ENCODE measurements at places on chromosomes 12 and 14.

DNA sequence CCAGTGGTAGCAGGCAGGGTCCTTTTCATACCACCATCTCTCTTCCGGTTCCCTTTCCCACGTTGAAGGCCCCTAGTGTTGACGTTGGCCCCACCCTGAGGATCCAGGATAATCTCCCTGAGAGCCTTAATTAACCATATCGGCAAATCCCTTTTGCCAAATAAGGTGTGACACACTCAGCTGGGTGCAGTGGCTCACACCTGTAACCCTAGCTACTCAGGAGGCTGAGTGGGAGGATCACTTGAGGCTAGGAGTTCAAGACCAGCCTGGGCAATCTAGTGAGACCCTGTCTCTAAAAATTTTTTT is 2.8 kb upstream of the TMEM119 start:
- DNase-seq = no peak

GRCh38 chr12:9636851-9637206 is 29.1 kb upstream of the KLRB1 start:
- no peak for DNase-seq

DNA sequence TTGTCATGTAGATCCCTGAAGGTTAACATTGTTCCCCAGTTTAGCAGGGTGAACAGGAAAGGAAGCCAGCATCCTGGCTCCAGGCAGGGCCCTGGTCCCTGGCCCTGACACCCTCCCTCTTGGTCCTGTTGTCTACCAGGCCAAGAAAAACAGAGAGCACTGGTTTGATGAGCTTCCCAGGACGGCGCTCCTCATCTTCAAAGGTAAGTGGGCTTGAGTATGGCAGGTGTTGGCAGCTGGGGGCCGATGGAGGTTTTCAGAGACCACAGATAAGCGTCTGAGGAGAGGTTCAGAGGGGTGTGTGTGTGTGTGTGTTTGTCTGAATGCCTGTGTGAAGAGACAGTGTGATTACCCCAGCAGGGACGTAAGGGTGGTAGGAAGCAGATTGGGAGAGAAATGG is 56.3 kb downstream of the SLC8B1 start:
- no peak for DNase-seq

DNA sequence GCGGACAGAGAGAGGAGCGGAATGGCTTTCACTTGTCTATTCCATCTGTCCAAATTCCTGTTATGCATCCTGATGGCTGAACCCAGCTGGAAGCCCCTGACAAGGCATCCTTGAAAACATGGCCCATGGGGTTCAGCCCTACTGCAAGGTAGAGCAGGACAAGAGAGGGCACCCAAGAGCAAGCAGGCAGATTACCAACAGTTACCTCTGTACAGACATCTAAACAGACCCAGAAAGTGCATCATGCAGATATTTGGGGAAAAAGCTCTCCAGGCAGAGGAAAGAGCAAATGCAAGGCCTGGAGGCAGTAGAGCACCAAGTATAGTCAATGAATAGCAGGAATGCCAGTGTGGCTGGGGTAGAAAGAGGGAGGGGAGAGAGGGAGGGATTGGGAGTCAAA is 407.5 kb downstream of the PCNX1 start:
- DNase-seq = no peak

DNA sequence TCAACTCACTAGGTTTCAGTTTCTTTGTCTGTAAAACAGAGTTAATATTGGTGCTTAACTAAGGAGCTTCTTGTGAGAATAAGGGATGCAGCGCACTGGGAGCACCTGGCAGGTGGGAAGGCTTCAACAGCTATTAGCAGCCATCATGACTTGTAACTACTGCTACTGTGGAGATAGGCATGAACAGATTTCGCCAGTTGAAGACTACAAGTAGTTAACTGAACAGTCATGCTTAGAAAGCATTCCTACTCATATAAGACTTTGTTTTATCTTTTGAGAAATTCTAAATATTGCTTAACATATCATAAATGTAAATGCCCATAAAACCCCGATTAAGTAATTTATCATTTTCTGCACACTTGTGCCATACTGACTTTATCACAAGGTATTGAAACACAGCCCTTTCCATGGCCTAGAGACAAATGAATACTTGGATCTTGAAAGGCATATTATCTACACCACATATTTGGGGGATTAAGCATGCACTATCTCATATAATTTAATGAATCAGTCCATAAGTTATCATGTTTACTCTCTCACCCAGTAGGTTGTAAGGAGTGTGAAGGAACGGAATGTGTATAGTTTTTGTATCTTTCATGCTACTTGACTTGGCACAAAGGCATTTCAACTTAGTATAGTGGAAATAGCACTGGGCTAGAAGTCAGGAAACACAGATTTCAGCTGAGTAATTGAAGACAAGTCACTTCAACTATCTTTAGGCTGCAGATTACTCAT is 16.1 kb downstream of the NTN4 start:
- DNase-seq = no peak

DNA sequence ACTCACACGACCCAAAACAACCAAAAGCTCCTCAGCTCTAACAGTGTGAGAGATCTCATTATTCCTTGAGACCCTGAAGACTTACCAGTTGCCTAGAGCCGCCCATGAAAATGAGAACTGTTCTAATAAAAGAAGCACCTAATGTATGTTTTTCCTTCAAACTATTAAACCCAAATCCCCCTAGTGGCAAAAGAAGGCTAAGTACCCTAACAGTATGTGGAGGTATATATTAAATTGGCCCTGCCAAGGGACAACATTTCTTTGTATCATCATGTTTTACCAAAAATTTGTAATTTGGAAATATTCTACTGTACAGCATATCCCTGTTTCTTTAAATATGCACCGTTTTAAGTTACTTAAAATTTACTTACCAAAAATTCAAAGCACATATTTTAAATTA is 38.0 kb upstream of the PPFIA2 start:
- DNase-seq = no peak

GRCh38 chr12:15788233-15789219 is 662 bp downstream of the EPS8 start:
- DNase-seq = no peak

DNA sequence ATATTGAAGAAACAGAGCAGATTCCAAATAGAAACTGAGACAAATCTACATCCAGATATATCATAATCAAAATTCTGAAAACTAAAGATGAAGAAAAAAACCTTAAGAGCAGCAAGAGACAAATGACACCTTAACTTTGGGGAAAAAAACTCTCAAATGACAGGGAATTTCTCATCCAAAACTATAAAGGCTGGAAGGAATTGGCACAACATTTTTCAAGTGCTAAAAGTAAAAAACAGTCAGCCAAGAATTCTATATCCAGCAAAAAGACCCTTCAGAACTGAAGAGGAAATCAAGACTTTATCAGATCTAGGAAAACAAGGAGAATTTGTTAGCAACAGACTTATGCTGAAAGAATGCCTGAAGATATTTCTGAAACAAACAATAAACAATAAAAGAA is 90.3 kb upstream of the RASSF8 start:
- no peak for DNase-seq

- DNase-seq = no peak
Measured at GRCh38 chr12:115383668-115384067, 699.7 kb upstream of the TBX3 start.

GRCh38 chr14:72664651-72665050 is 229.2 kb downstream of the DPF3 start:
- DNase-seq = no peak

DNA sequence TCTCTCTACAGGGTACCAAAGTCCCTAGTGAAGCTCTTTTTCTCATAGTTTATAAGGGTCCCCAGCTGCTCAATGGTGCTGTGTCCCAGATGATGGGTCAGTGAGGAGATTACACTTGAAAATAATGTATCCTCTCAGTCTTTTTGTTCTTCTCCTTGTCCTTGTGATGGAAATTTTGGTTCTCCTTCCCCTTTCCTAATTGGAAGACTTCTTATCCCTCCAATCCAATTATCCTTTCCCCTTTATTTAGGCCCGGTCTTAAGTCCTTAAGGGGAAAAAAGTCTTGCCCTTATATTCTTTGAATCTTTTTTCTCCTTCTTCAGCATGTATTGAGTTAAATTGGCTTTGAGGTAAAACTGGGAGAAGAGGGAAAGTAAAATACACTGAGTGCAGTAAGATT is 126.1 kb upstream of the PTPRQ start:
- no peak for DNase-seq
